Naive thymus-derived CD8-positive, alpha-beta T cell (primary cell): ENCODE measurements at places on chromosomes 1 and 21.

DNA sequence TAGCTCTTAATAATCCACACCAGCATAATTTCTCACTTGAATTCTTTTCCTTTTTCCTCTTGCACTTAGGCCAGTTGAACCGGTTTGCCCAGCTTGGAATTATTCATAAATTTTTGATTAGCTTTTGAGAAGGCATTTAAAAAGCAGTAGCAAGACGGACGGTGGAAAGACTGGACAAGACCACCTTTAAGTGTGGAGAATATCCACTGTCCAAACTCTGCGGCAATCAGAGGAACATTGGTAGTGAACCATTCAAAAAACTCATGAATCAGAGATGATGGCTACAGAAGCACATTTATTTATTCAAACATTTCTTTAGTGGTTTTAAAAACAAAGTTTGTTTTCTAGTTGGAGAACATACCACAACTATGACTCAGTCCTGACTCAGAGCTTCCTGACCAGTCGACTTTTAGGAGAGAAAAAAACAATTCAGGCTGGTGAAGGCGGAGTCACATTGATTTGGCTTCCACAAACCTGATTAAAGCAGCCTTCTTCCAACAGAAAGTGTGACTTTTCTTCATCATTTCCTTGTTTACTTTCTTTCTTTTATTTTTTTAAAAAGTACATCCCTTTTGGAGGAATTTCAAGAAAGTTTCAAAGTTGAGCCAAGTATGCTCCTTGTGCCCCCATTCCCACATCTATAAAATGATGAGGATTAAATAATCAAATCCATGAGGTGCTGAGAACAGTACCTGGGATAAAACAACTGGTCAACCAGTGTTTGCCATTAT is 128.8 kb downstream of the ADSS2 start:
- DNase-seq: no peak

DNA sequence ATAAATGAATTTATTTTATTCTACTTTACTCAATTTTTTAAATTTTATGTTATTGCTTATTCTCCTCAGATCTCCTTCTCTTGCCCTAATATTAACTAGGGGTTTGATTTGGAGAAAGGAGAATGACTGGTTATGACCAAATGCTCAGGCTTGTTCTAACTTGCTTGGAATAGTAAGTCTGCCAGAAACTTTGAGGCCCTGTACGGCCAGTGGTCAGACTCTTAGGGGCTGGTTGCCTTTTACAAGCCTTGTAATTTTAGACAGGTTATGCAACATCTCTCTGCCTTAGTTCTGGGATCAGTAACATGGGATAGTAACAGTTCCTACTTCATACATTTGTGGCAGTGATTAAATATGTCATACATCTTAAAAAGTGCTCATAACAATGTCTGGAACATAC is 279.5 kb downstream of the DUSP10 start:
- DNase-seq: no peak

DNA sequence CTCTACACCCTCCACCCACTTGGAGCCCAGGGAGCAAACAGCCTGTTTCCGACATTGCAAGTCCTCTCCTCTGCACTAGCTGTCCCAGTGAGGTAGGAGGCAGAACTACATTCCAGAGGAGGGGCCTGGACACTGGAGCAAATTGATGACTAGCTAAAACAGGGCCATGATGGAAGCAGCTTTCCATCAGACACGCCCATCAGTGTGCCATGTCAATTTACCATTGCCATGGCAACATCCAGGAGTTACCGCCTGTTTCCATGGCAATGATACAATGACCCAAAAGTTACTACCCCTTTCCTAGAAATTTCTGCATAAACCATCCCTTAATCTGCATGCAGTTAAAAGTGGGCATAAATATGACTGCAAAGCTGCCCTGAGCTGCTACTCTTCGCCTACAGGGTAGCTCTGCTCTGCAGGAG is 647.1 kb downstream of the PTPRU start:
- no peak for DNase-seq

GRCh38 chr21:44364151-44365053 is 11.0 kb downstream of the TRPM2 start:
- DNase-seq: no peak

DNA sequence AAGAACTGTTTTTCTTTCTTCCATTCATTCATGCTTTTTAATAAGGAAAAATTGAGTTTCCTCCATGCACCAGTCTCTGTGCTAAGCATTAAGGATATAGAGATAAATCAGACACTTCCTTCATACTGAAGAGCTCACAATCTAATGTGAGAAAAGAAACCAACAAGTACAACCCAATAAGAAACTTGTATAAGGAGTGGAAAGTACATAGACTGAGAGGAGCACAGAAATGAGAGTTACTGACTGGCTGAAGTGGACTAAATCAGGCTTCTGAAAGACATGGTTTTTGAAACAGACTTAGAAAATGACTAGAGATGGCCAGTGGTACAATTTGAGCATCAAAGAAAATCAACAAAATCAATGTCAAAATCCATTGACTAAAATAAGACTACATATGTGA is 524.4 kb downstream of the PLPP3 start:
- DNase-seq: no peak

DNA sequence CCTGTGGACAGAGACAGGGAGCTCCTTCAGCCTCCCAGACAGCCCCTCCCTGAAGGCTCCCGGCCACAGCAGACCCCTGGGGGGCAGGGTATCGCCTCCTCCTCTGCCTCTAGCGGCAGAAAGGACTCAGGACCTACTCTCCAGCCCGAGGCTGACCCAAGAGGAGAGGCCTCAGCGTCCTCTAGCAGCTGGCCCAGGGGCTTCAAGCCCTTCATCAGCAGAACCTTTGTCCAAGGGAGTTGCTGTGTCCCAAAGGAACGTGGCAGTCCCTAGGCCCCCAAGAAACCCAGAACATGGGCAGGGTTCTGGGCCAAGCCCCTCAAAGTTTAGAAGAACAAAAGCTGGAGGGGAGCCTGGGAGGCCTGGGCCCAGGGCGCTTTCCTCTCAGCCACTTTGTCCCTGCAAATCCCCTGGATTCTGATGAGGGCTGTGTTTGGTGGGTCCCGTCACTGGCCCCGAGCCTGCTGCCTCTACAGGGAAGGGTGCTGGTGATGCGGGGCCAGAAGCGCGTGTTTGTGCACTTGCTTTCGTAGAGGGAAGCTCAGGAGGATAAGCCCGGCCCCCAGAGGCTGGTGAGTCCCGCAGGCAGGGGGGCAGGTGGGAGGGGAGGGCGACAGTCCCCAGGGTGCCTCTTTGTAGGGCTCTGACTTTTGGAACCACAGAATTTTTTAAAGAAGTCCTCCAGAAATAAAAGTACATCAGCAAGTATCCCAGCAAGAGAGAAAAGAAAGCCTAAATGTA is 13.3 kb downstream of the ITGB2 start:
- DNase-seq: no peak

GRCh38 chr21:41622831-41623548 is 115.0 kb upstream of the TMPRSS2 start:
- DNase-seq: no peak

- no peak for DNase-seq
Observed at GRCh38 chr1:182586380-182586779, 2.7 kb downstream of the RNASEL start.

DNA sequence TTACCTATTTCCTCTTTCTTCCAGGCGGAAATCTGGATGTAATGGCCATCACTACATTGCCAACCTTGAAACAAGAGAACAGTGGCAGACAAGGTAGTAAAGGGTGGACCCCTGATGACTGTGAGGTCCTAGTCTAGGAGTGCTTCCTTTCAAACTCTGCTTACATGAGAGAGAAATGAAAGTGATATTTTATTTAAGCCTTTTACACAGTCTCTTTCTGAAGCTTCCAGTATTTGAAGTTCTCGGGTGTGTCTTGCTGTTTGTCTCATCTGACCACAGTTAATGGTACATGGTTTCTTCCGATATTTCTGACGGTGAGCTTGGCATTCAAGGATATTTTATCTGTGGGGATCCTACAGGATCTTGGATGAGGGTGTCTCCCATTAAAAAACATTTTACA is 215.2 kb downstream of the SLC45A1 start:
- no peak for DNase-seq

DNA sequence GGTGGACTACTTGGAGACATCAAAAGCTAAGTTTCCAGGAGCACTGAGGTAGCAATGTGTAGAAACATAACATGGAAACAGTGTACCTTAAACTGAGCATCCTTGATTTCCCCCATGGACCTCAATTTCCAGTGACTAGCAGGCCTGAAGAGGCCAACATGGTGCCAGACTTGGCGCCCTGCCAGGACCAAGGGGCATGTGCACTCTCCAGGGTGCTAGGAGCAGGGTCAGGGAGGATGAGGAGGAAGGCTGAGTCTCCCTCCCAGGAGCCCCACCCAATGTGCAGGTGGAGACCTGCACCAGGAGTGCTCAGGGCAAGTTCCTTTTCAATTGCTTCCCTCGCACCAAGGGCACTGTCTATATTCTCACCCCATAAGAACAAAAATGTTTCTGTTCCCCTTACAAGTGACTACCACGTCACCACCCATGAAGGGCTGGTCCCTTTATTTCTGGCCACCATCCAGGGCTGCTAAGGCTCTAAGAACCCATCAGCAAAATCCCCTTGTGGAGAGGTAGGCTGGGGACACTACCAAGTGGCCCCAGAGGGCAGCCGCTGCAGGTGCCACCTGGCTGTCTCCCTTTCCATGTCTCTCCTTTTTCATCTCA is 39.2 kb downstream of the MX1 start:
- DNase-seq: no peak

GRCh38 chr1:115373305-115373704 is 35.3 kb upstream of the NGF start:
- no peak for DNase-seq

GRCh38 chr1:148264374-148265276 is 112.5 kb upstream of the NBPF11 start:
- no peak for DNase-seq

GRCh38 chr1:215054266-215054665 is 28.3 kb upstream of the KCNK2 start:
- no peak for DNase-seq

- no peak for DNase-seq
Observed at GRCh38 chr1:201088395-201088794, 23.8 kb downstream of the CACNA1S start.

- no peak for DNase-seq
Observed at GRCh38 chr1:169681140-169681539, 30.3 kb downstream of the SELL start.

DNA sequence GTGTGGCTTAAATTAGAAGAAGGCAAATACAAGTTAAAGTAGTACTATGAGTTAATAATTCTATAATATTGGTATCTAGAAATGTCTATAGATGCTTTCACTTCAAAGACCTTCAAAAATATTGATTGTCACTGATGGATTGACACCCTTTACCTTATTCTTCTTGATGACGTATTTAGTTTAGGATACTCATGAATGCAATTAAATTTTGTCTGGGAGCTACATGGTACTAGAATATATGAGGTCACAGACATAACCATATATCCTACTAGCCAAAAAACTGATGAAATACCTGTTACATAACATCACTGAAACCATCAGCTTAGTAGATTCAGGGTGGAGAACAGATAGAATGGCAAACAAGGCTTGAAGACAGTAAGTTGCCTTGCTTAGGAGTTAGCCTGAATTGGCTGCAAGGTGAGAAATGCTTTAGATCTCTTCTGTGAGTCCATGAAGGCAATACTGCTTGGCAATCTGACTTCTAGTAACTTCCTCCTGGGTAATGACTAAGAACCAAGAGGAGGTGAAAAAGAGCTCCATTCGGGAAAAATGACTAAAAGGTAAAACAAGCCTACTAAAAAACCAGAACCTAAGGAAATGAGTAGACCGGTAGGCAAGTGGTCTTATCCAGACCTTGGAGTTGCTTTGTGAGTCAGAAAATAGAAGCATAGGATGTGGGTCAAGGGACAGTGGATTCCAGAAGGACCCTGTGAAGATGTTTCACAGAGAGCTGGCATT is 16.9 kb upstream of the ARHGAP29 start:
- no peak for DNase-seq

GRCh38 chr21:41066086-41066938 is 101.6 kb upstream of the BACE2 start:
- DNase-seq: no peak

DNA sequence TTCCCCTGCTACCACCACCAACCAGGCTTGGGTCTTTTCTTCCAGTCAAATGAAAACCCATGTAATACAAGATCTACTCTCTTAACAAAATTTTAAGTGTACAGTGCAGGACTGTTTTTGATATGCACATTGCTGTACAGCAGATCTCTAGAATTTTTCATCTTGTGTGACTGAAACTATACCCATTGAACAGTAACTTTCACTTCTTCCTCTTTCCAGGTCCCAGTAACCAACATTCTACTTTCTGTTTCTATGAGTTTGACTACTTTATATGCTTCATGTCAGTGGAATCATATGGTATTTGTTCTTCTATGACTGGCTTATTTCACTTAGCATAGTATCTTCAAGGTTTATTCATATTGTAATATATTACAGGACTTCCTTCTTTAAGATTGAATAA is 45.3 kb upstream of the PLPPR4 start:
- DNase-seq: no peak

GRCh38 chr1:24203404-24203803 is 16.3 kb upstream of the IFNLR1 start:
- no peak for DNase-seq

DNA sequence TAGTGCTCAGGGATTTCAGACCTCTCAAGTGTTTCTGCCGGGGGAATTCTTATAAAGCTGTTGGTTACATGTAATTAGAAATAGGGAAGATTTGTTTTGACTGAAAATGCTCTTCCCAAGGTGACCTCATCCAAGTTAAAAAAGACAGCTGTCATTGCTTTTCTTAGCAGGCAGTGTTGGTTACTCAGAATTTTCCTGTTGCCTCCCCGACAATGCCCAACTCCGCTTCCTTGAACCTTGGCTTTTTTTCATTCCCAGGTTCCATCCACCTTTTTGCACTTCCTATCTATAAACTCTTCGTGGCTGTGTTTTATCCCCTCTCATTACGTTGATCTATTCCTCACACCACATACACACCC is 825 bp upstream of the DPH5 start:
- DNase-seq: no peak

DNA sequence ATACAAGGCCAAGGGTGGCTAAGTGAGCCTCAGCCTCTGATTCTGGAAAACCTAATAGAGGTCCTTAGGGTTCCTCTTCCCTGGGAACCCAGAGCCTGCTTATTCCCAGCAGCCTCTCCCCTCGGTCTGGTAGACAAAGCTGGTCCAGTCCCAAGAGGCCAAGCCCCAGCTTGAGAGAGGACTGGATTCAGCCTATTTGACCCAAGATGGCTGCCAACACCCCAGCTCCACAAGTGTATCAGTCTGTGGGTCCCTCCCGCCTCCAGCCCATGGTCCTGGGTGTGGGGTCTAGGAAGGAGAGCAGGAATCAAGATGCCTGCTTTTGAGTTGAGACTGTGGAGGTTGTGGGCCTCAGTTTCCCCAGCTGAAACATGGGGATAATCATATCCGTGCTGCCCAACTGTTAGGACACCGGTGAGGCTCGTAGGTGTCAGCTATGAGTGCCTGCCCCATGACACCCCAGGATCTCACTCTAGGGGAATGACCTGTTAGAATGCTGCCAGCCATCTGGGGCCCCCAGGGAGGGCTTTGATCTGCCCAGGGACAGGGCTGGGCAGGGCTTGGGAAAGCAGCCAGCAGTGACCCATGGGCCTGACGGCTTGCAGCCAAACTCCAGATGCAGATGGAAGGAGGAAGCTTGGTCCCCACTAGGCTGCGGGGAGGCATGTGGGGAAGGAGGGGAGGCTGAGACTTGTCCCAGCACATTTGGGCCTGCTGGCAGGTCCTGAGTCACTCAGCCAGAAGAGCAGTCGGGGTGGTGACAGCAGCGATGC is 45.4 kb downstream of the NUAK2 start:
- no peak for DNase-seq
